ENCODE measurements at places on chromosomes 3 and 15.

DNA sequence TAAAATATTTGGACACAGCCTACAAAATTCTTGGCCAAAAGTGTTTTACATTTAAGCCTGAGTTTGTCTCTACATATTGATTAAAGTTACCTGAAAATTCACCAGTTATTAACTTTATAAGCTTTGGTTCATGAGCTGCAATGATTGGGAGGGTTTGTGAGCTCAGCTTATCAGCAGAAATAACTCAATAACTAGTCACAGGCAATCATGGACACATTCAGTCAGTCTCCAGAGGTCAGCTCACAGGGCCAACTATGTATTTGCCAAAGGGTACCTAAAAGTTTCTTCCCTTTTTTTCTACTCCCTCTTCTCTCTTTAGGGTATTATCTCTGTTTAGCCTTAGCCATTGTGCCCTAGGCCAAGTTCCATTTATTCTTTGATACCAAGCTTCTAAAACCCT is 145.9 kb downstream of the ZPLD1 start:
- no peak for DNase-seq

- no peak for DNase-seq
These were observed 577.8 kb downstream of the PYDC2 start for GRCh38 chr3:192038726-192039125.

DNA sequence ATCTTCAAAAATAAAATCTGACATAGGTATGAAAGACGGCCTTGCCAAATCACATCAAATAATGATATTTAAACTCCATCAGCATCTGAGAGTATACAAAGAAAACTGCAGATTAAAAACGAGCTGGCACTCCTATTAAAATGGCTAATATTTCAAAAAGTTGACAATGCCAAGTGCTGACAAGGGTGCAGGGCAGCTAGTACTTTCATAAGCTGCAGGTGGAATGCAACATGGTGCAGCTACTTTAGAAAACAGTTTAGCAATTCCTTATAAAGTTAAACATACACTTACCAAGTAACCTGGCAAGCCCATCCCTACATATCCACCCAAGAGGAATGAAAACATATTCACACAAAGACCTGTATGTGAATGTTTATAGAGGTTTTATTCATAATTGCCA is 23.0 kb downstream of the TBC1D2B start:
- no peak for DNase-seq

DNA sequence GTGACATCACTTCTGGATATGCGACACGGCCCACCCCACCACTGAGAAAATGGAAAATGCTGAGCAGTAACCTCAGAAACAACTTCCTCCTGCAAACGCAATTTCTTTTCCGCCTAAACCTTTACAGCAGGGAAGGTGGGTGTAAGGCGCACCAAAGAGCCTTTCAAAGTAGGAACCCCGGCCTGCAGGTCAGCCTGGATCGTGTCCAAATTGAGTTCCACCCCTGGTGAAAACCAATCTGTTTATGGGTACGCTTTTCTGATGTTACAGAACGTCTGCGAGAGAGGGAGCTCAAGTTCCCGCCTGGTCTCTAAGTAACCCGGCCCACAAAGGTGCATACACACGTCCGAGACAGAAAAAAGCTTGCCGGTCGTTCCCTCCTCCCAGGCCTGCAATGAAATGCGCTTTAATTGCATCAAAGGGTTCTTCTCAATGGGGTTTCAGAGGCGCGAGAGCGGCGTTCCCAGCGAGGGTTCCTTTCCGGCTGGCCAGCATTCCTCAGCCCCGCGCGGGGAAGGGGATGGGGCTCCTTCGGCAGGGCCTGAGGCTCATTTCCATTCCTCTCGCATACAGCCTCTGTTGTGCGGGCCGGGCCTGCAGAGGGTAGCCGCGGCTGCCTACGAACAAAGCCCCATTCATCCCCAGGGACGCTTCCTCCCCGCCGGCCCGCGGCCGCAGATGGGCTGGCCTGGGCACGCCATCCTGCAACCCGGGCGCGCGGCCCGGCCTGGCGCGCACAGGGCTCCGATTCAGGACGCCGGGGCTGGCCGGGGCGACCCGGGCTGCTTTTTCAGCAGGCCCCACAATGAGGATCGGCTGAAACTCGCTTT is 138.1 kb downstream of the TMCO5A start:
- DNase-seq, result no peak

DNA sequence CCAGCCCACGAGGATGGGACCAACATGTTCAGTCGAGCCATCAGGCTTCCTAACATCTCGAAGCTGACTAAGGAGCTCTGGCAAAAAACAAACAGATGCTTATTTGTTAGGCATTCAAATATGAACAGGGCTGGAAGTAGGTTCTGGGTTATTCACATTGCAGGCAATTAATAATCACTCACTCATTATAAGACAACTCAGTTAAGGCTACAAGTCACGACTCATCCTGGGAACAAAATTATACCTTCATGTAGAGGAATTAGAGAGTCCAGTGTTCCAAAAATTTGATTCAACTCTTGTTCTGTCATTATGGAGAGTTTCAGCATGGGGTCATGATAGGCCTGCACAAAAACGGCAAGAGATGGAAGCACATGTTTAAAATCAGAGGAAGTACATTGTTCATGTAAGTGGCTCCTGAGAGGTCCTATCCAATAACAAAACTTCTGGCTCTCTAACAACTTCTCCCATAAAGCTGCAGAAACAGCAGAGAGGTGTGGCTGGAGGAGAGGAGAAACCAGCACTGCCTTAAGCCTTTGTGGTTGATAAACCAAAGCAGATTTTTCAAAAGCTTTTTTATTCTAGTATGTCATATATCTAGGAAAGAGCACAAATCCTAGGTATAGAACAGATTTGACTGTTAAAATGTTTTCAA is 50.6 kb downstream of the ARHGEF3 start:
- DNase-seq, result no peak

DNA sequence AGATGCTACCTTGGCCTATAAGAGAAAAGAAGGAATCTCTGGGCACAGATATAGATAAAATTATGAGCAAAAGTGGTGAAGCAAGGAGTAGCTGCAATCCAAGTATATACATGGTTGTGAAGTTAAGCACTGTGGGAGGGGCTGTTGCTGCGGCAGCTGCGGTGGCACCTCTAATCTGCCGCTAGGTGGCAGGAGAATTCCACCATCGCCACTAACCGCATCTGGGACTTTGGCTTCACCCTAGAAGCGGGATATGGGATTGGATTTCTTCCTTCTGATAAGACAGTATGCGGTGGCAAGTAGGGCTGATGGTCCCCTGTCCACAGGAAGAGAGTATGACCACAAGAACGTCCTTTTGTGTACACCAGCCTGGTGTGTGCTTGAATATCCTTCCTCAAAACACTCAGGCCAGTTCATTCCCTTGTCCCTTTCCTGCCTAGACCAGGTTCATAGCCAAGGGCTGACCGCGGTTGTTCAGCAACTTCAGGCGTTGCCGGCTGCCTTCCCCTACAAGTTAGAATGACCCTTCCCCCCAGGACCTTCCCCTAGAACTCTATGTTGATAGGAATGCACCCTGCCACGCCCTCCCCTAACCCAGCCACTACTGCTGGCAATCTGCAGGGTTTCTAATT is 5.1 kb downstream of the MAGEL2 start:
- DNase-seq, result no peak

- no peak for DNase-seq
These were observed 559 bp downstream of the SENP5 start for GRCh38 chr3:196868297-196868661.

DNA sequence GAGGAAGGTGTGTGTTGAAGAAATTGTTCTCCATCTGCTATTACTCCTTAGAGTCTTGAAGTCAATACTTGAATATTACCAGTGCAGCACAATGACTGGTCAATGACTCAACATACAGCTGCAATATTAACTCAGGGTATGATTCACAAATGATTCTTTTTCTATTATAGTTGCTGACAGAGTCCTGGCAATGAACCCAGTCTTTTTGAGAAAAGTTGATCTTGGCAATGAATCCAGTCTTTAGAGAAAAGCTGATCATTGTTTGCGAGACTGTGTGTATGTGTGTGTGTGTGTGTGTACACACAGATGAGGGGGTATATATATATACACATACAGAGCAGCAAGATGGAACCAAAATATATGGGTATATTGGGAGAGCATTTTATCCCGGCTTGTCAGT is 315.1 kb downstream of the ZNF385D start:
- DNase-seq, result no peak

GRCh38 chr3:148146947-148147826 is 550.5 kb upstream of the AGTR1 start:
- no peak for DNase-seq

DNA sequence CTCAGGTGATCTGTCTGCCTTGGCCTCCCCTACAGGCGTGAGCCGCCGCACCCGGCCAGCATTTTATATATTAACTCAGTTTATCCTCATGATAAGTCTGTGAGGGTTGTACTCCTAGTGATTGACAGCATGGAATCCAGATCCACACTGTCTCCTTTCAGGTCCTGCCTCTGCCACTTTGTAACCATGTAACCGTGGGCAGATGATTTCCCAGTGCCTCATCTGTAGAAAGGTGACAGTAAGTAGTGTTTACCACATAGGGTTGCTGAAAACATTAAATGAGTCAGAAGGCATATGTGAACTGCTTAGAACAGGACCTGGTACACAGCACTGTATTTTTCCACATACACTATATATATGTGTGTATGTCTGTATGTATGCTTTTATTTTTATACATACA is 2.4 kb downstream of the FYTTD1 start:
- no peak for DNase-seq

DNA sequence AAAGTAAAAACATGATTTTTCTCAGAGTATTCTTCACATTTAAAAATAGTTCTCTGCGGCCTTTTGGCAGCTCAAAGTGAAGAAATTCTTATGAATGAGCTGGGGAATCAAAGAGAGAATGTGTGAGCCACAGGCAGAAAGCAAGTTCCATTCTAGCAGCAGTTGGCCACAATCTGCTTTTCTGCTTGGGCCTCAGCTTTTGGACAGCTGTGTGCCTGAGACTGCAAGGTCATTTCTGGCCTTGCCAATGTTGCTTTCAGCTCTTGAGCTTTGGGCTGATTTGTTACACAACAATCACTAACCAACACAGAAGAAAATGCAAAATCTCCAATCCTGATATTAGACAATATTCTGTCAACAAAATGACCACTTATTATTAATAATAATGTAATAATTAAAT is 14.4 kb upstream of the TM4SF4 start:
- no peak for DNase-seq

DNA sequence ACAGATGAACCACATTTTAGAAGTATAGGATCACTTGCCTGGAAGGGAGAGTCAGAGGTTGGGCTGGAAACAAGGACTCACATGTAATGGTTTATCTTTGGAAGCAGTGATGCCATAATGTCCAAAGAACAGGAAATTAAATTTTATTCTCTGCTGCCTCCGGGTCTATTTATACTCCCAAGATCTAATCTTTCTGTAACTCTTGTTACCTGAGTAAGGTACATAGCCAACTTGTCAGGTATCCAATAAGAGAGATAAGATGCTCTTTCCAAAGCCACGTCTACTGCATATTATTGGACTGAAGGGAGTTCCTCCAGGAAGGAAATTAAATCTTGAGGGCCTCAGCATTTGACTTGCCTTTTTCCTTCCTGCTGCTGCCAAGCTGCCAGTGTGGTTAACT is 71.0 kb downstream of the CRYGS start:
- no peak for DNase-seq

DNA sequence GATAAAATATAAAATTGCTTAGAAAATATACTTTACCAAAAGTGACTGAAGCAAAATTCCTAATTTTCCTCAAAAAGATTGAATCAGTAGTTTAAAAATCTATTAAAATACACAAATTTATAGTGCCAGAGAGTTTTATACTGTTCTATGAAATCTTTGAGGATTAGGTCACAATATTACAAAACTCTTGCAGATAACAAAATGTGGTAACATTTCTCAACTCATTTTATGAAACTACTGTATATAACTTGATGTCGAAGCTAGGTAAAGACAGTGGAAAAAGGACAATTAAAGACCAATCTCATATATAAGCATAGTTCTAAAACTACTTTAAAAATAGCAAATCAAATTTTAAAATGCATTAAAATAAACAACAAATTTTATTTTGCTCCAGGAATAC is 15.9 kb downstream of the VEPH1 start:
- no peak for DNase-seq

DNA sequence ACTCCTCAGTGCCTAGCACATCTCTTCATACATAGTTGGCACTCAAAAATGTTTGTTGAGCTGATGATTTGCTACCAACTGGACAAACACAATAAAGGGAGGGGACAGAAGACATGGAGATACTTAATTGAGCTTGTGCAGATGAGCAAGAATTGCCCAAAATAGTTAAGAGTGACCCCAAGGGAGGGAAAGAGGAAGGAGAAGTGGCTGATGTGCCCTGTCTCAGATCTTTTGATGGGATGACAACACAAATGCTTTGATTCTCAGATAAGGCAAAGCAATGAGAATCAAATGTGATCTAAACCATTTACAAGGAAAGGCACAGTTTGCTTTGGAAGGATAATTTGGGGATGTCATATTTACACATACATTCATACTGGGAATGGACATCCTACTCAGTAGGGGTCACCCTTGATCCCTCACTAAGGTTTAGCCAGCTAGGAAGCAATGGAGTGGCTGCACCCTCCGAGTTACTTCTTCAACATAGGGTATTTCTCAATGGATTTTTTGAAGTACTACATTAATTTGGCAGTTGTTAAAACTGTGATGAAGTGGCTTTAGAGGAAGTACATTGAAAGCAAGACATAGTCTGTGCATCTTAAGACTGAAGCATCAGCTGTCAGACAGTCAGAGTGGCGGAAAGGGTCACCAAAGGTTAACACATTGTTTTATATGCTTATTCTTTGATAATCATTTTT is 21.9 kb upstream of the SSR3 start:
- no peak for DNase-seq

DNA sequence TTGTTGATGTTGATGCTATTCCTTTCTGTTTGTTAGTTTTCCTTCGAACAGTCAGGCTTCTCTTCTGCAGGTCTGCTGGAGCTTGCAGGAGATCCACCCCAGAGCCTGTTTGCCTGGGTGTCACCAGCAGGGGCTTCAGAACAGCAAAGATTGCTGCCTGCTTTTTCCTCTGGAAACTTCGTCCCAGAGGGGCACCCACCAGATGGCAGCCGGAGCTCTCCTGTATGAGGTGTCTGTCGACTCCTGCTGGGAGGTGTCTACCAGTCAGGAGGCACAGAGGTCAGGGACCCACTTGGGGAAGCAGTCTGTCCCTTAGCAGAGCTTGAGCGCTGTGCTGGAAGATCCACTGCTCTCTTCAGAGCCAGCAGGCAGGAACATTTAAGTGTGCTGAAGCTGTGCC is 303.2 kb downstream of the ZIC1 start:
- no peak for DNase-seq

GRCh38 chr3:174822320-174822719 is 36.8 kb upstream of the NAALADL2 start:
- no peak for DNase-seq

All from stimulated activated CD4-positive, alpha-beta T cell treated with anti-CD3 and anti-CD28 coated beads, Interleukin-15, amount 100 ng/mL, for 1 hour (primary cell).